ENCODE measurements at places on chromosomes 3 and 15.
A peak's percentile ranks its signal among the peaks of the same experiment; 100 is the strongest.

- no peak for DNase-seq
These were observed 13.5 kb upstream of the LINGO1 start for GRCh38 chr15:77646104-77646694.

DNA sequence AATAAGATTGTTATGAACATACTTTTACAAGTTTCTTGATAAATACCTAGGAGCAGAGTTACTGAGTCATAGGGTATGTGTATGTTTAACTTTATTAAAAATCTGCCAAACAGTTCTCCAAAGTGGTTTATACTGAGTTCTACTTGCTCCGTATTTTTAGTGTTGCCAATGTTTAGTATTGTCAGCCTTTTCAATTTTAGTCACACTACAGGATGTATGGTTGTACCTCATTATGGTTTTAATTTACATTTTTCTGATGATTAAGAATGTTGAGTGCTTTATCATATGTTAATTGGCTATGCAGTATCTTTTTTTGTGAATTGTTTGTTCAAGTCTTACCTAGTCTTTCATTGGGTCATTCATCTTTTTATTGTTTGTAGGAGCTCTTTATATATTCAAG is 4.3 kb downstream of the TMOD3 start:
- no peak for DNase-seq

DNA sequence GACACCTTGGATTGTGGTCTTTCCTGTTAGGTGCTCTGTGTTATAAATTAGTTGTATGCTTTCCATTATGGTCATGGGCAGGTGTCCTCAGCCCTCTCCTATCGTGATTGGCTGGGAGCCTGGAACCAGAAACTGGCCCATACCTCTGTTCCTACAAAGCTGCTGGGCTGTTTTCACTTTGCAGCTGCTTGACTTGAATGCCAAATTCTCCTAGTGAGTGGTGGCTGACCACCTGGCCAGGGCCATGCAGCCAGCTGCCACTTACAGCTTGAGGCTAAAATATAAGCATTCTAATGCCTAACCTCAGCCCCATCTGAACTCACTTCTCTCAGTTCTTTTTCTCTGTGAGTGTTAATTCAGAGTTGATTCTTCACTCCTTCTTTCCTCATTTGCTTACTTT is 239.3 kb upstream of the GBE1 start:
- no peak for DNase-seq

- peak; percentile 9 for DNase-seq
These were observed 6.2 kb upstream of the MAP1A start for GRCh38 chr15:43511012-43511885.

DNA sequence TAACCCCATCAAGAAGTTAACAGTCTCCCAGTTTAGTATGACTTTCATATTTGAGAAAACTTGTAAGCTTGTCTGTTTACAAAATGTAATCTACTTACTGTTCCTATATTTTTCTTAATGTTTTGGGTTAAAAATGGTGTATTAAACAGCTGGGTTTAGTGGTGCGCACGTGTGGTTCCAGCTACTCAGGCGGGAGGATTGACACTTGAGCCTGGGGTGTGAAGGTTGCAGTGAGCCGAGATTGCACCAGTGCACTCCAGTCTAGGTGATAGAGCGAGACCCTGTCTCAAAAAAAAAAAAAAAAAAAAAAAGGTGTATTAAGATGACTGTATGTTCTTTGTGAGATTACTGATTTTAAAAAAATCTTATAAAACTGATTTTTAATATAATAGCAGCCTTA is 69.3 kb downstream of the BBX start:
- no peak for DNase-seq

Measured in RCC 7860 (cell line).